ENCODE measurements at places on chromosomes 11 and 22. TPM values are rescaled to one million over a fixed set of nuclear protein-coding genes. Genes with fewer than 3 reads are reported as not detected.

DNA sequence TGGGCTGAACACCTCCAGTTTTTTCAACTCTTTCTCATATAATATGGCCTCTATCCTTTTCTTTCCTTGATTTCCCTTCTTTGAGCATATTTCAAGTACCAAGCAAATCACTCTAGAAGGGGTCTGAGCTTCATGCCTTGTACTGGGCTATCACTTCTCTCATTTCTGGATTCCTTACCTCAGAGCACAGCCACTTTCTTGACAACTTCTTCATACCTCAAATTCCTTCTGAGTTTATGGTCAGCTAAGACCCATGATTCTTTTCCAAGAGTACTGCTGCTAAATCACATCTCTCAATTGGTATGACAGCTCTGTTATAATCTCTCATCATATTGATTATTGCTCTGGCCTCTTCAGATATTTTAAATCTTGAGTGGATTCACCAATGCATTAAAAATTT lies 224.8 kb upstream of the ZBED5 start:
- no peak for DNase-seq

- peak; percentile 66 for DNase-seq
These were observed 41.4 kb downstream of the DKK3 start for GRCh38 chr11:11966826-11967668.

- DNase-seq, result no peak
These were observed 1.0 kb downstream of the LYVE1 start for GRCh38 chr11:10567446-10567845.

The DEUP1 gene
- total RNA-seq, result not detected

DNA sequence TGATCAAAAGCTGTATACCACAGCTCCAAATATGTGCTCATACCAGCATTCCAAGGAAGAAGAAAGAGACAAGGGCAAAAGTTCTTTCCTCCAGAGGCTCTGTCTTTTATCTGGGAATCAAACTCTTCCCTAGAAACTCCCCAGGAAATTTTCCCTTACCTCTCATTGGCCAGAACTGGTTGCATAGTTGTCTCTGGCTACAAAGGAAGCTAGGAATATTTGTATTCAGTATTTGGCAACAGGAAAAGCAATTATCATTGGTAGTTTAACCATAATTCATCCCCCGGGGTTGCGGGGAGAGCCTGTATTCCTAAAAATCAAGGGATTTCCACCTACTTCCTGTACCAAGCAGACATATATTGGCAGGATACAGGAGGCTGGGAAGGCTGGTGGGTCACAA lies 10.5 kb upstream of the ZFTA start:
- no peak for DNase-seq

The PITPNM1 gene
- total RNA-seq, result 31.2 TPM

DNA sequence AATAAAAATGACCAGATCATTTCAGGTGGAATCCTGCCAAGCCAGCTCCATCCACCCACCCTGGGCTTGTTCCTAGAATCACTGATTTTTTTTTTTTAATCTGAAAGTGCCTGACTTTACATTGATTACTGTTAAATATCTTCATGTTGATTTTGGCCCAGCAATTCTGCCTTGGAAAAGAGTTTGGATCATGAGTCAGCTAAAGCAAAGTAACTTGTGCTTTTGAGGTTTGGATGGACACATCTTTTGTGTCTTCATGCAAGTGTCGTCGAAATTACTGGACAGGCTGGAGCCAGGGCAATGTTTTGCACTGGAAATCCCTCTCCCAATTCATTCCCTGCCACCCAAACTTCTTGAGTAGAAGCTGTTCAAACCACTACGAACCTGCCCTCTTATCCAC lies 164.0 kb upstream of the SYT13 start:
- DNase-seq, result peak; percentile 52

The NXPE1 gene
- not detected for total RNA-seq

- DNase-seq, result peak; percentile 7
These were observed 71.7 kb upstream of the FAR1 start for GRCh38 chr11:13596611-13597326.

DNA sequence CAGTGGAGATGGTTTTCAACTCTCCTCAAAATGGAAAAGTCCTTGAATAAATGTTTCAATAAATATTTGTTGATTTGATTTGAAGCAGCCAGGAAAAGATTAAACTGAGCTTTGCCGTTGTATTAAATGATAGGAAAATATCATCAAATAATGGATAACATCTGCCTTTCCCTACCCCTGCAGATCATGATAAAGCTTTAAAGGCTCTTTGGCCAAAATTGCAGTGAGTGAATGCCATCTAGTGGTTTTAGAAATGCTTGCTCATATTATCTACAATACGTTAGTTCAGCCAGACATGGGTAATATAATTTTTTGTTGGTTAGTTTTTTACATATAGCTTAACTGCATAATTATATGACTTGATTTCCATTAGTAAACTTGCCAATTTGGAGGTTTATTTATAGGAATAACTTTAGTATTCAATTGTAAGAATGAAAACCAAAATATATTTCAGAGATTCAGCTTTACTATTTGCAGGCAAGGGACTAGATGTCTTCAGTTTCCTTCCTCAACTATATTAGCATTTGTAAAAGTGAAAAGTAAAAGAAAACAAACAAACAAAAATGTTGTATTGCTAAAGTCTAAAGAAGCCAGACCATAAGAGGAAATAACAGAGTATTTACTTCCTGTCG lies 159.2 kb downstream of the MSANTD4 start:
- peak; percentile 65 for DNase-seq

DNA sequence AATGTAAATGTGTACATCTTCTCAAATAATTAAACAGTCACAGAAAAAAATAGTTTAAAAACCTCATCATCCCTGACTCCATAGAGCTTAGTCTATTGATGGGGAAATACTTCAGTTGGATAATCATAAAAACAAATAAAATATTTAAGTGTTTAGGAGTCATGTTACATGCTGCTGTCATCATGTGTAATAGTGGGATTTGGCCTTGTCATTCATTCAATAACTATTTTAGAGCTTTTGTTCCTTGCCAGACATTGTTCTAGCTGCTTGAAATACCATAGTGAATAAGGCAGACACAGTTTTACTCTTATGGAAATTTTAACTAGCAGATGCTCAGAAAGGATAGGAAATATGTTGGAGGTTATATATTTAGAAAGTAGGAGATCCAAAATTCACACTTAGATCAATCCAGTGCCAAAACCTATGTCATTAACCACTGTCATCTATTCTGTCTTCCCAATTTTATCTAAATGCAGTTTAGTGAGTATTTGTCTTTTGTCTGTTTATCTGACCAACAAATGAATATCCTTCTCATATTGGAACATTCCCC lies 324.7 kb downstream of the CASP12 start:
- DNase-seq, result peak; percentile 29

The ANKRD49 gene
- 18.6 TPM for total RNA-seq

DNA sequence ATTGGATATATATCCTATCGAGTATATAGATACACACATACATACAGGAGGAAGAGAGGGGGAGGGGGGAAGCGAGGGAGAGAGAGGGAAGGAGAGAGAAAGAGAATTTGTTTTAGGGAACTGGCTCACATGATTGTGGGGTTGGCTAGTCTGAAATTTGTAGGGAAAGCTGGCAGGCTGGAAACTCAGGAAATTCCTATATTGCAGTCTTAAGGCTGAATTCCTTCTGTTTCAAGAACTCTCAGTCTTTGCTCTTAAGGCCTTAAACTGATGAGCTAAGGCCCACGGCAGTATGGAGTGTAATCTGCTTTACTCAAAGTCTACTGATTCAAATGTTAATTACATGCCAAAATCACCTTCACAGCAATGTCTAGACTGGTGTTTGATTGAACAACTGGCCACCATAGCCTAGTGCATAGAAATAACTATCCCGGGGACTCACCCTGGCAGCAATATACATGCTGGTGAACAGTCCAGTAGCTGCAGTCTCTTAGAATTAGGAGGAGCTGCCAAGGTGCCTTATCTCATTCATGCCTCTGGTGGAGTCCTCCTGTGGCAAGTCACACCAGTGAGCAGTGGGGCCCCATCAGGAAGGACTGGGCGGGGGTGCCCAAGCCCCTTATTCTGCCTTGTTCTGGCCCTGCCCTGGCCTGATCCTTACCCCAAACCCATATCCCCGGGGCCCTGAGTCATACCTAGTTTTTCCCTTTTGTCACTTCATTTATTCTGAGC lies 59.7 kb upstream of the AMPD3 start:
- DNase-seq, result no peak

The BAIAP2L2 gene
- total RNA-seq, result 24.3 TPM

DNA sequence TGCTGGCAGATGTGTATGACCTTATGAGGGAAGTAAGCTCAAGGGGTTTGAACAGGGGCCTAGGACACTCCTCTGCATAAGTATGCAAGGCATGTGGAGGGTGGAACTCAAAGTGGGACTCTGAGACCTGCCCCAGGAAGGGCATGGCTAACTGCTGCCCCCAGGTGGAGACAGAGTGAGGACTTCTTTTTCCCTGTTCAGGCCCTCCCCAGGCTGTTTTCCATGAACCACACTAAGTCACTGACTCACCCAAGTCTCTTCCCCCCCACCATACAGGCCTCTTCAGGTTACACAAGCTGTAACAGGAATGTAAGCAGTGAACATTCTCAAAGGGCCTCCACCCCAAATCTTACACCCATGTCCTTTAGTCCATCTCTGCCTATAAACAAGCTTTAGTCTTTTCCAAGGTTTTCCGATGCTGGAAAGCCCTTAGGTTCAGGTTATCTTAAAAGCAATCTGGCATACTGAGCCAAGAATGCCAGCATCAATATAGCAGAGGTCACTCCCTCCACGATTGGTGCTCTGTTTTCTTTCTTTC lies 13.1 kb downstream of the EEF1G start:
- DNase-seq, result peak; percentile 98
